ENCODE measurements at places on chromosomes 12 and 14.

- no peak for DNase-seq
These were observed 47.1 kb downstream of the IL31 start for GRCh38 chr12:122126713-122127597.

DNA sequence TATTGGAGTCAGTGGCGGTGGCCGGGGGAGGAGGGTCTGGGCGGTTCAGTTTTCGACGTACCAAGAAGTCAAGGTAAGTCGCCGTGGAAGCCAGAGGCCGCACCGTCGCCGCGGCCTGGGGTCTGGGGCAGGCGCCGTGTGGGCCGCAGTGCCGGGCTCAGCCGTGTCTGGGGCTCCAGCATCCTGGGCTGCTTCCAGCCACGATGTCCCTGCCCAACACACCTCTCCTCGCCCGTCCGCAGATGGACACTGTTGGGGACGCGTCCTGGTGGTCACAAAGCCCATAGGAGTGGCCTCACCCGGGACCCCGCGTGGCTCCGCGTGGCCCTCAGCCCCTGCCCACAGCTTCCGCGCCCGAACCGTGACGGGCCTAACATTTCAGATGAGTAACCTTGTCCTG, 59.1 kb downstream of the FBRSL1 start:
- no peak for DNase-seq

DNA sequence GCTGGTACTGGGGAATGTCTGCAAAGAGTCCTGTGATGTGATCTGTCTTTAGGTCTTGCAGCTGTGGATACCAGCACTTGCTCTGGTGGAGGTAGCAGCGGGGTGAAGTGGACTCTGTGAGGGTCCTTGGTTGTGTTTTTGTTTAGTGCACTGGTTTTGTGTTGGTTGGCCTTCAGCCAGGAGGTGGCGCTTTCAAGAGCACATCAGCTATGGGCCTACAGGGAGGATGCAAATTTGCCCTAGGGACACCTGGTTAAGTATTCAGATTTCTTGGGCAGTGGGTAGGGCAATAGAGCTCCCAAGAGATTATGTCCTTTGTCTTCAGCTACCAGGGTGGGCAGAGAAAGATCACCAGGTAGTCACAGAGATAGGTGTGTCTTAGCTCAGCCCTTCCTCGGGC, 63.8 kb downstream of the PTGER2 start:
- DNase-seq = no peak

DNA sequence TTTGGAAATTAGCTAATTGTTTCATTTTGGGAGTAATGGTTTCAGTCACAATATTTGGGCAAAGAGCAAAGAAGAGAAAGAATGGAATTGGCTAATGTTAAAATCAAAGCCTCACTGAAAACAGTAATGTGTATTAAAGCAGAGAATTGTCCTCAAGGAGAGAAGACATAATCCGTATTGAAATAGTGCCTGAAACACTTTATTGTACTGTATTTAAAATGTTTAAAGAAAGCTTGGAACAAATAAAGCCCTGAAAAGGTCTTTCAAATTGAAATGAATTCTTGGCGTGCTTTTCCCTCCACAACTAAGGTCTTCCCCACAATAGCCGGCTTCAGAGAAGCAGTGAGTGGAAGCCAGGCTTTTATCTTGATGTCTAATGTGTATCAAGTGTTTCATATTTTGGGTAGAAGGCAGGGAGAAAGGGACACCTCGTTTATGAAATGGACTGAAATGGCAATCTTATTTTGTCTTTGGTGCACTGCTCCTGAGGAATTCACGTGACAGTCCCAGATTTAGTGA, 212.9 kb upstream of the CRY1 start:
- no peak for DNase-seq

GRCh38 chr12:108235197-108235984, 103.7 kb downstream of the CMKLR1 start:
- no peak for DNase-seq

- DNase-seq = no peak
These were observed 33.0 kb downstream of the SPATS2 start for GRCh38 chr12:49400304-49400703.

DNA sequence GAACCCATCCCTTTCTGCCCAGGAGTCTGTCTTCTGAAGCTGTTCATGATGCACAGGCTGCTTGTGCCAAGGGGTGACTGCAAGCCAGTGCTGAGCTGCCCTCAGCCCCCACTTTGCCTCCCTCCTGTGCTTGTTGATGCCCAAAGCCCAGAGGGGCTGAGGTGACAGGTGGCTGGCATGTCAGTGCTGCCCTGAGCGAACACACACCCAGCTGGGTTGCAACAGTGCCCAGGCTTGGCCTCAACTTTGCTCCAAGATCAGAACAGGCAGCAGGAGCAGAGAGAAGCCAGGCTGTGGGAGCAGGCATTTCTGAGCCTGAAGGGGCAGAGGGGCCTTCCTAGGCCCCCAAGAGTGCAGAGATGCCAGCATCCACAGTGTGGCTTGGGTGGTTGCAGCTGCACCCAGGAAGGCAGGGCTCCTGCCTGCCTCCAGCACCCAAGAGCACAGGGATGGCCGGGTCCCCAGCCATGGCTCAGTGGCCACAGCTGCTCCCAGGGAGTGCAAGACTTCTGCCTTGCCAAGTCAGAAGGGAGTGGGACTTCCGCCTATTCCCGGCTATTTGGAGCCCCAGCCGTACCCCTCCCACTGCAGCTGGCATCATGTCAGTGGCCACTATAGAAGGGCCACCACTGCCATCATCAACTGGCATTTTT, 83.1 kb downstream of the SLC16A7 start:
- no peak for DNase-seq

- DNase-seq = no peak
These were observed 35.3 kb downstream of the TRAFD1 start for GRCh38 chr12:112160611-112161010.

- DNase-seq = no peak
These were observed 56.1 kb downstream of the TECPR2 start for GRCh38 chr14:102418853-102419240.

- DNase-seq = no peak
These were observed 37.2 kb upstream of the GPR132 start for GRCh38 chr14:105102361-105102870.

- DNase-seq = no peak
These were observed 236.5 kb upstream of the PELI2 start for GRCh38 chr14:55881577-55882241.

GRCh38 chr12:53684654-53685220, 8.9 kb upstream of the ATP5MC2 start:
- DNase-seq = no peak

DNA sequence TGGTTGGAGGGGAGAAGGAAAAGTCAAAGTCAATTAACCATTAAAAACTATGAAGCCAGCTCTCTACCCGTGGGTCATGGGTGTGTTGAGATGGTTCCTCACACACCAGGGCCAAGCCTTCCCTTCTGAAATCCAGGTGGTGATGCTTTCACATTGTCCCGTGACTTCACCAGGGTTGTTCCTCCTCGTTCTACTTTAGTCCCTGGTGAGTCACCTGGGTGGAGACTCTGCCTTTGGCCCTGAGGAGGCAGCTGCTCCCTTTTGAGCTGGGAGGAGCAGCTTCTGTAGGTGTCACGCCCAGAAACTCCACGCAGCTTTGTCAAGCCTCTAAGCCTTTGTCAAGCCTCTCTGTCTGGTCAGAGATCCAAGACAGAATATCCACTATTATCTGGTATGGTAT, 348.3 kb downstream of the BMP4 start:
- no peak for DNase-seq

DNA sequence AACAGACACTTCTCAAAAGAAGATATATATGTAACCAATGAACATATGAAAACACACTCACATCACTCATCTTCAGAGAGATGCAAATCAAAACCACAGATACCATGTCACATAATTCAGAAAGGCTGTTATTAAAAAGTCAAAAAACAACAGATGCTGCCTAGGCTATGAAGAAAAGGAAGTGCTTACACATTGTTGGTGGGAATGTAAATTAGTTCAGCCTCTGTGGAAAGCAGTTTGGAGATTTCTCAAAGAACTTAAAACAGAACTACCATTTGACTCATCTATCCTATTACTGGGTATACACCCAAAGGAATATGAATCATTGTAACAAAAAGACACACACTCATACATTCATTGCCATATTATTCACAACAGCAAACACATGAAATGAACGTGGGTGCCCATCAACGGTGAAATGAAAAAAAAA, 35.1 kb downstream of the EIF2S3B start:
- DNase-seq = peak; percentile 69

- no peak for DNase-seq
These were observed 3.7 kb downstream of the ABHD12B start for GRCh38 chr14:50875359-50876070.

DNA sequence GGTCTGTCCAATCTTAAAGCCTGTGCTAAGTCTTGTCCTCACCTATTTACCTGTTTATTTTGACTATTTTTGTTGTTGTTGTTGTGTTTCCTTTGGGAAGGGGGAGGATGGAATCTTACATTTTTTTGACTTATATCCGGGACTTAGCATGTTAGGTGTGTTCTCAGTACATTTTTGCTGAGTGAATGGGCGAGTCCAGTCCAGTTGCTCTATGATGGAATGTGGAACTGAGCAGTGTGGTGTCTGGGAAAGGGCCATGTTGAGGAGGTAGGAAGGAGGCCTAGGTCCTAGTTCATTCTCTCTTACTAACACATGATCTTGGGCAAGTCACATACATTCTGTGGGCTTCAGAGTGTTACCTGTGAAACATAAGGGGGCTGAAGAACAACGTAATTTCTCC, 80.9 kb upstream of the SLC38A2 start:
- DNase-seq = no peak

DNA sequence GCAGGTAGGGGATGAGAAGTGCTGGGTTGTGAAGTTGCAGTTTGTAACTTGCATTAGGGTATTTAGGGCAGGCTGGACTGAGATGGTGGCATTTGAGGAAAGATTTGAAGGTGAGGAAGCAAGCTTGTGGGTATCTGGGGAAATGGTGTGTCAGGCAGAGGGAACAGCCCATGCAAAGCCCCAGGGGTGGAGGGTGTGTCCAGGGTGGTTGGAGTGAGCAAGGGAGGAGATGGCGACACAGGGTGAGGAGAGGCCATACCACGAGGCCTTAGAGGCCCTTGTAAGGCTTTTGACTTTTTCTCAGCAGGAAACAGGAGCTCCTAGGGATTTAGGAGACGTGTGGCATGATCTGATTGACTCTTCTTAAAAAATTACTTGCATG, 136.9 kb downstream of the NUAK1 start:
- DNase-seq = no peak

DNA sequence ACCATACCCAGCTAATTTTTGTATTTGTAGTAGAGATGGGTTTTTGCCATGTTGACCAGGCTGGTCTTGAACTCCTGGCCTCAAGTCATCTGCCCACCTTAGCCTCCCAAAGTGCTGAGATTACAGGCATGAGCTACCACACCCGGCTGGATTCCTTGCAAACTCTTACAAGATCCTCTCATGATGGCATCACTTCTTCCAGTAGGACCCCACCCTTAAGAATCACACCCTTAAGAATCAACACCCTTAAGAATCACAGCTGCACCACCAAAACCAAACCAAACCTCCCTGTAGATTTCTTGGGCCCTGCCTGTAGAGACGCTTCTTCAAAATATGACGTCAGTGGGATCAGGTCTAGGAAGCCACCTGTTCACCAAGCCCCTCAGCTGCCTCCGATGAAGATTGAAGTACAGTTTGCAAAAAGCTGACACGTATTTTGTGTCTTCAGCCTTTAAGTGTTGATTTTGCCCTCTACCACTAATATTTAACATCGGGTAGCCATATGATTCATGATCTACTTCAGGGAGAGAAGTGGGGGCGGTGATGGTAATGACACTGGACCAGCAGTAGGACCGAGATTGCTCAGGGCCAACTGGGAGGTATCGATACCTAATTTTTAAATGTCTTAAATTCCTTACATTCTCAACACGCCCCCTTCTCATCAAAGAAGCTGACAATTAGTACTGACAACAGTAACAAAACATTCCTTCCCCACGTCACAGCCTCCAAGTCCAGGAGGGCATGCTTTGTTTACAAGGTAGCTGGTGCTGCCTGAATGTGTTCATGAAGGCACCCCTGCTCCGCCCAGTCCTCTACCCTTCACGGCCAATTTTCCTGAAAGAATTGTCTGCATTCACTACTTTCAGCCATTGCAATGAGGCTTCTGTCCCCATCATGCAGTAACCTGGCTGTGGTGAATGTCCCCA, 57.2 kb downstream of the ESRRB start:
- DNase-seq = no peak

- DNase-seq = no peak
These were observed 43.5 kb upstream of the LRIG3 start for GRCh38 chr12:58963844-58964243.

DNA sequence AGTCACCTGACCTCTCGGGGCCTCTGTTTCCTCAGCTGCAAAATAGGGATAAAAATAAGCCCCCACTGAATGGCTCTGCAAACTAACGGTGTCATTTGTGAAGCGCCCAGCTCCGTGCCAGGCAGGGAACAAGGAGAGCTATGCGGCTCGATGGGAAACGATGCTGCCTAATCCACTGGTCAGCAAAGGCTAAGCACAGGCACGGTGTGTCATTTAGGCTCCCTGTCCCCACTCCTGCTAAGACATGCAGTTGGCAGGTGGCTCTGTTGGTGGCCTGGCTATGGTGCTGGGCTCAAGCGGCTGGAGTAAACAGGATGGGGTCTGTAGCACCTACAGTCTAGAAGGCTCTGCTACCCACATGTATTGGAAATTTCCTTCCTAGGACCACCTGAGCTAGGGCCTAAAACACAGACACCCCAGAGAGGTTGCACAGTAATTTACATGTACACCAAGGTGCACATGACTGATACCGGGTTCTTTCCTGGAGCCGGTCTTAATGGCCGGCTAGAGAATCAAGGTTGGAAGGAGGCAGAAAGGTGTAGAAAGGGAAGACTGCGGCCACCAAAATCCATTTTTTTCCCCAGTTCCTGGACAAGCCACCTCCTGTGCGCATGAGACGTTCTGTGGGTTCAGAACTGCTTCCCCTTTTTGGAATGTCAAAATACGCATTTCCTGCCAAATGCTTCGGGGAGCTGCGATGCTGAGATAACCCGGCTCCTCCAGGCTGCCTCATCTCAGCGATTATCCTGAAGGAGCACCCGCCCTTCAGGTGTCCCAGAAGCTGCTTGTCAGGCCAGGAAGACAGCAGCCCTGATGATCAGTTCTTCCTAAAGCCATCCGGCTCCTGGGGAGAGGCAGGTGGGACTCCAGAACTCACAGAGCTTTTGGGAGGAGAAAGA, 1.0 kb downstream of the CACNA2D4 start:
- DNase-seq = peak; percentile 70

- peak; percentile 80 for DNase-seq
These were observed 107.1 kb upstream of the ARID2 start for GRCh38 chr12:45622210-45622937.

GRCh38 chr12:65495233-65495632, 216.8 kb downstream of the MSRB3 start:
- DNase-seq = no peak

DNA sequence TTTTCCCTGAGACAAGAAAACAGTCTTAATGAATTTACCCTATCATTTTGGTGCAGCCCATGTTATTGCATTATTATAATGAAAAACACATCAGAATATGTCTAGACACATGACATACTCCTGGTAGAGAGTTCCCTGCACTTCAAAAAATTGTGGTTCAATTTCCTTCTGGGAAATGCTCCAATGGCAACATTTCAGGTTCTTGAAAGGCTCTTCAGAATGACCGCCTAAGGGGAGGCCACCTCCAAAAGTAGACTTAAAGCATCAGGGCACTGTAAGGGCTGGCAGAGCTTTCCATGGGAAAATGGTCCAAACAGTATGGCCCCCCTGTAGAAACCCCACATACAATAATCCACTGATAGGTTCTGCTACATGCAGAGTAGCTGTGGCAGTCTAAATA, 110.7 kb downstream of the SLC25A21 start:
- no peak for DNase-seq

- DNase-seq = no peak
These were observed 61.3 kb downstream of the CRADD start for GRCh38 chr12:93738199-93739058.

Data from inflammatory macrophage treated with lipopolysaccharide for 4 hours (primary cell).